ENCODE measurements at places on chromosomes 1 and 21.

DNA sequence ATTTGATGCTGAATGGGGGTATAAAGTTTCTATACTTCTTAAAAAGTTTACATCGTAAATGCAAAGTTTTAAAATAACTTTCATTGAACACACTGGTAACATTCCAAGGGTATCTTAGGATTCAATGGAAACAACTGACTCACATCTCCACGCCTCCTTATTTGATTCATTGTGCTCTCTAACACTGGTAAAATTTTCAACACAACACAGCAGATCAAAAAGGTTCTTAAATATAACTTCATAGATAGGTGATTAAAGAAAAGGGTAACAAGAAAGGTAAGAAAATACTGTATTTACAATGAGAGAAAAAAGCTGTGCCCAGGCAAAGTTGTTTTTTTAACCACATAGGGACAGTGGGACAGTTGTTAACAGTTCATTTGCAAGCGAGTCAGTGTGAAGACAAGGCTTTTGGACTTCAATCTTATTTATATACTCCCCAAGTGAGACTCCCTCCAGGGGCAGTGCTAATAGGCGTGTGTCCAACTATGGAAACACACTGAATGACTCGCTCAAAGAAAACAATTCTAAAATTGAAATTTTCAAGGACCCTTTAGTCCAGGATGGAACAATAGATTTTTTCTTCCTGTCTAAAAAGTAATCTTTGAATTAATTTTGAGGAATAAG is 140.5 kb downstream of the TIAM1 start:
- DNase-seq = no peak

GRCh38 chr1:53686091-53686964 is 52.6 kb downstream of the GLIS1 start:
- no peak for DNase-seq

DNA sequence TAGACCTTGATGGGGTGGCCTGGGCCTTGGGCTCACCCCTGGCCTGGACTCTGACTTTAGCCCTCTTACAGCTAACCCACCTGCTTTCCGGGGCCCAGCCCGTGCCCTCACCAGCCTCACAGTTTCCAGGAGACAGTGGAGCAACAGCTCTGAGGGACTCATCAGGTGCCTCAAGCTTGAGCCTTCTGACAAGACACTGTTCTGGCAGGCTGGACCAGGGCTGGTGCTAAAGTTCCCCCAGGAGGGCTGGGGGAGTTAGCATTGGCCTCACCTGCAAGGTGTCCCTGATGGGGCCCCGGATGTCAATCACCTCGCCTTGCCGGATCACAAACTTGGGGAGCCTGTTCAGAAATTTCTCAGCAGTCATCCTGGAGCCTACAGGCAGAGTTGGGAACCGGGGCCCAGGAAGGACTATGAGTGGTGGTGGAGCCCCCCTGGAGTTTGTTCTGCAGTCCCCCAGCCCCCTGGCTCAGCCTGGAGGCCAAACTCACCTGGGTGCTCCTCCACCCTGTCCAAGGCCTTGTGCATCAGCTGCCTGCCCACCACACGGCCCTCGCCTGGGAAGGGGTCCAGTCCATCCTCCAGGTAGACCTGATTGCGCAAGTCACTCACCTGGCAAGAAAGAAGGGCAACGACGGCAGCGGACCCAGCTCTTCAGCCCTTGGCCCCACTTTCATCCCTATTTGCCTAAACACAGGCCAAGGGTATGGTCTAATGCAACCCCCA is 4.1 kb downstream of the SH3BGRL3 start:
- DNase-seq = no peak

GRCh38 chr1:84855168-84855567 is 37.8 kb downstream of the LPAR3 start:
- no peak for DNase-seq

DNA sequence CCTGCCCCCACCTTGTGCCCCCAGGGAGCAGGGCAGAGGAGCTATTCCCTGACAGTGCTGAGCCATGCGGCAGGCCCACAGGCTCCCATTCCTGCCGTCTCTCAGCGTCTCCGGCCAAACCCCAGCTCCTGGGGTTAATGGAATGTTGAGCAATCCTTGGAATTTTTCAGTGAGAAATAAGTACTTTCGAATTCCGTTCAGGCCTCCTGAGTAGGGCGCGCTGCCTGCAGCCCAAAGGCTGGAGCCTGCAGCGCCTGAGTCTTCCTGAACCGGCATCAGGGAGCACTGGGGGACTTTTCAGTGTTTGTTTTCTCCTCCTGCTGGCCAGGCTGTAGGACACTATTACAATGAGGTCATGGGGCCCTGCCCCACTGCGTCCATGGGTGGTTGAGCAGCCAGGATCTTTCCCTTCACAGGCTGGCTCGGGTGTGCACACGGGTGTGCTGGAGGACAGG is 33.3 kb upstream of the CSF1 start:
- DNase-seq = no peak

DNA sequence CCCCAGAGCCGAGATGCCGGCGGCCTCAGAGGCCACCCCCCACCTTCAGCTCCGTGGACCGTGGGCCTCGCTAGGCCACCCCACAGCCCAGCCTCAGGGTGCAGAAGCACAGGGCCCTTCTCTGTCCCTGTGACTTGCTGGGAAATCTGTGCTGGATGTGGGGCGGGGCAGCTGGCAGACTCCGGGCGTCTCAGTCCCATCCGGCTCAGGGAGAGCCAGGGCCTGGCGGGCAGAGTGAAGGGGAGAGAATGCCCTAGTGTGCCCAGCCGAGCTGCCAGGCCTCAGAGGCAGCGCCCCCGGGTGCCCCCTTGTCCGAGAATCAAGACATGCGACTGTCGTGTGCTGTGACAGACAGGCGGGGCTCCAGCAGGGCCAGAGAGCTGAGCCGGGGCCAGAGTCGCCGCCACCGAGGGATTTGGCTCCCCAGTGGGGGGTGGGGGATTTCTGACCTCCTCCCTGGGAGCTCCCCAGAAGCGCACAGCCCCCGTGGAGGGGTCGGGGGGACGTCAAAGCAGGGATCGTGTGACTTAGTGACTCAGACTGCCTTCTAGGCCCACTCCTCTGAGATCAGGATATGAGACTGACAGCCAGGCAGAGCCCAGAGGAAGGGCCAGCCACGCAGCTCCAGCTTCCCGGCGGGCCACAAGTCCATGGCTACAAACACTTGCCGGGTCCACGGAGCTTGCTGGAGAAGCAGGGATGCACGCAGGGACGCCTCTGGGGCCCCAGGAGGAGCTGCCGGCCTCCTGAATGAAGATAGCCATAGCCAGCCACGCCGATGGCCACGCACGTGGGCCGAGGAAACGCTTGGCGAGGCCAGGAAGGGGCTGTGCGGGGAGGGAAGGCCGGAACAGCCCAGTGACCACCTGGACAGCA is 11.9 kb downstream of the COL6A1 start:
- no peak for DNase-seq

GRCh38 chr1:8343044-8343443 is 25.1 kb downstream of the SLC45A1 start:
- DNase-seq = no peak

GRCh38 chr1:230824919-230825721 is 43.2 kb downstream of the C1orf198 start:
- DNase-seq = no peak

GRCh38 chr1:6935361-6935883 is 150.2 kb downstream of the CAMTA1 start:
- DNase-seq = no peak

DNA sequence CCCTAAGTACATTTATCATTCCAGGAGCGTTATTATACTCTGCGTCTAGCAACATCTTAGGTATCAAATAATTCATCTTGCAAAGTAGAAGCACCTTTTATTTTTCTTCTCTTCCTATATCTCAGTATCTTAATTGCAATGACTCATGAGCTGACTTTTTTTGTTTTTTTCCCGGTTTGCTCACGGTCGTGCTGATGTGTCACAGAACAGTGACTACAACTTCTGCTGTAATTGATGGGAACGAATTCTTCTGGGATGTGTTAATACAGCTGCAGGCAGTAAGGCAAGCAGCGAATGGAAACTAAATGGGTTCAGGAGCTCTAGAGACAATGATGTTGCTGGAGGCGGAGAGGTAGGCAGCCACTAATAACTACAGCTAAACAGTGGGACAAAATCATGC is 89.8 kb upstream of the TMPRSS15 start:
- no peak for DNase-seq

- no peak for DNase-seq
Observed at GRCh38 chr1:98546319-98546718, 115.2 kb upstream of the SNX7 start.

DNA sequence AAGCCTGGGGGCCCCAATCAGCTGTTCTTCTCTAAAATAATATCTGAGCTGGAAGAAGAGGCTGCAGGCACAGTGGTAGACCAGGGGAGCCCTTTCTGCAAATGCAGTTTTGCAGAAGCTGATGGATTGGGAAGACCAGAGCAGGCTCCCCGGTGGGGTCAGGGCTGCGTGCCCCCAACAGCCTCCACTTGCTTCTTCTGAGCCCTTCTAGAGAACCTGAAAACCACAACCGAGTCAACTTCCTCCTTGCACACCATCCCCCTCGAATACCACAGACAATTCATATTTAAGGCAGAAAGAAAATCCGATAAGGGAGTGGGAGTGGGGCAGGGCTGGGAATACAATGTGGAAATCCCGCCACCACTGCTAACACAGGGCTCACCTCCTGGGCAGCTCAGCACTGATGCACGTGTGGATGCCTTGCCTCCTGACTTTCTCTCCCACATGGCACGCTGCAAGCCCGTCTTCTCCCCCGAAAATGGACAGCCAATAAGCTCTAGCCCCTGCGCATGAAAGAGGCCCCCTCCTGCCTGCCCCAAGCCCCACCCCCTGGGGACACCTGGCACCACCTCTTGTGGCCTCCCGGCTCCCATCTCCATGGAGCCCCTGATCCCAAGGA is 25.4 kb upstream of the ALDH4A1 start:
- no peak for DNase-seq

DNA sequence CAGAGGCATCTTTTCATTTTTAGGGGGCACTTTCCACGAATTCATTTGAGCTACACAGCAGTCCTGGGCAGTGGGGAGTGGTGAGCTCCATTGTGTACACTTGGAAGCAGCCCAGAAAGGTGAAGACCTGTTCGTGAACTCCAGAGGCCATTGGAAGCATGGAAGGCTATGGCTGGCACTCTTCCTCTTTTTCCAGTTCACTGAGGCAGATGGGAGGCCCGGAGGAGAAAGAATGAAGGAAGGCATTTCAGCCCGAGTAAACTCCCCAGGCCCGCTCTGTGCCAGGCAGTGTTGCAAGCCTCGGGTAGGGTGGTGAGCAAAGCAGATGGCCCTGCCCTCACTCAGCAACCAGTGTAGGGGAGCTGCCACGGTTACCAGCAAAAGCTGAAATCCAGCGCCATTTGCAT is 673 bp upstream of the DHCR24 start:
- no peak for DNase-seq
